Activated naive CD8-positive, alpha-beta T cell treated with anti-CD3 and anti-CD28 coated beads, Interleukin-2, amount 10 ng/mL, durations not matched to agents 7 days and 5 days (primary cell): ENCODE measurements at places on chromosomes 4 and X.

DNA sequence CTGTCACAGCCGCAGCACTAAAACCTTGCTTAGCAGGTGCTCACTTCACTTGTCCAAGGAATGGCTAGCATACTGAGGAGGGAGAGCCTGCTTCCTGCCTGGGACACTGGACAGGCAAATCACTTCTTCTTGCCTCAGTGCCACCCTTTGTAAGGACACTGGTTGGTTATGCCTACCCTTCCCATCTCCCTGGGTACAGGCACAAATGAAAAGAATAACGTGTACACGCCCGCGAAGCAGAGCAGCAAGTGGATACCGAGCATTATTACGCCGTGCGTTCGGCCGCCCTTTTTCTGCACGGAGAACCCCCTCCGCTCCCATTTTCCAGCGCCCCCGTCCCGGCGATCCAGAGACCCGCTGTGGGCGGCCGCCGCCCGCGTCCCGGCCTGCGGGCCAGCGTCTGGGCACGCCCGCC lies 338 bp upstream of the KLHL2 start:
- no peak for DNase-seq

GRCh38 chr4:153252122-153252521 lies 47.9 kb downstream of the TRIM2 start:
- no peak for DNase-seq

GRCh38 chrX:130393451-130394074 lies 8.1 kb upstream of the GPR119 start:
- DNase-seq: no peak

DNA sequence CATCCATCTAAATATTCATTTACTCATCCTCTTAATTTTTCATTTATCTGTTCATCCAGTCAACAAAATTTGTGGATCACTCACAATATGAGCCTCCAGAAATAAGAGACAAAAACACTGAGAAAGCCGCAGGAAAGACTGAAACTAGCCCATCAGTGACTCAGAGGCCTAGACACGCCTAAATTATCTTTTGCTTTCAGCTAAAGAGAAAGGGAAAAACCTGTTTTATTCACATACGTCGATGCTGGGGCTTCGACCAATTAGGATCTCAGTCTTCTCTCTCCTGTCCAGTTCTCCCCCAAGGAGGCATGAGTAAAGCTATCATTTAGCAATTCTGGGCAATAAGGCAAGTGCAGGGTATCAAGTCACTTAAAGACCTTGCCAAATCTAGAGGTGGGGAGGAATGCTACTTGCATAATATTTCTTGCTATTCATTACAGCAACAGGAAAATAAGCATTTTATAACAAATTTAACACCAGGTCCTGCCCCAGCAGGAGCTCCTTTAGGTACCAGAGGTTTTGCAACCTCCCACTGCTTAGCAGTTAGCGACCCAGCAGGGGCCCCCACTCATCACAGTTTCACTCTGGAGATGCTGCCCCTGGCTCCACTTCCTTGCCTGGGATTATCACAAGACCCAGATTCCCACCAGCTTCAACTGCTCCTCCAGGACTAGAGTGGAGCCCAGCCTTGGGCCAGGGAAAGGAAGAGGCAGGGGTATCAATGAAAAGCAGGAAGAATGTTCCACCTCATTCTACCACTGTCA lies 30.1 kb upstream of the TMEM154 start:
- no peak for DNase-seq

- DNase-seq: no peak
Measured at GRCh38 chr4:89216866-89217265, 90.7 kb downstream of the GPRIN3 start.

DNA sequence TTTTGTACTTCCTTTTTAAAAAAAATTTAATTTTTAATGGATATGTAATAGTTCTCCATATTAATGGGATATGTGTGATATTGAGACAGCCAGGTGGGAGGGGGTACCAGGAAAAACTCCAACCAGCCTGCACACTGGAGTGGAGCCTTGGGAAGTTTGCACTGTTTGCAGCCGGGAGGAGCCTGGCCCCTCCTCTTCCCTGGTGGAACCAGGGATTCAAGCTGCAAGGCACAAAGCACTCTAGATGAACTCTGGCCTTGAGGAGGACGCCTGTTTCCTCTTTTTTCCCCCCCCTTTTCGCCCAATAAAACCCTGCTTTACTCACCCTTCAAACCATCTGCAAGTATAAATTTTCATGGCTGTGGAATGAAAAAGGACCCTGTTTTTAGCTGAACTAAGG lies 48.2 kb upstream of the GC start:
- DNase-seq: no peak

DNA sequence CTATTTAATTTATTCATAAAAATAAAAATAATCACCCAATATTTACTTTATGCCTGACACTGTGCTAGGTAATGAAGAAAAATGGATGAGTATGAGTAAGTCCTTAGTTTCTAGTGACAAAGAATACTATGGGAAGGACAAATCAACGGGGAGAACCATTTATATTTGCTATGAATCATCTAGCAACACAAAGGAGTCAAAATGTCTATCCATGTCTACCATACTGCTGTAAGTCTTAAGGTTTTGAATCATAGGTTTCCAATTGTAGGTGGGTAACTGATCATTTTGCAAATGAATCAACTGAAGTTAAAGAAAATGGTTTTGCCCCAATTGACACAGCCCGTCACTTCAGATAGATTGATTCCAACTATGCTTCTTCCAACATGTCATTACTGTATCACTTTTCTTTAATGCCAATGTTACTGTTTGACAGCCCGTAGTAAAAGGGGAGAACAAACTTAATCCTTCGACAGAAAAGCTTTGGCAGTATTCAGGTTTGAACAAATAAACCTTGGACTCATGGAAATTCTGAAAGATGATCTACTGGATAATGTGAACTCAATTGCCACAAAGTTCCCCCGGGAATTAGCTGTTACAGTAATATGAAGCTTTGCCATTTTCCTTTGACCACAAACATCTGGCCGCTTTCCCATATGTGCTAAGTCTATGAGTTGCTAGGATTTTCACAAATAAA lies 3.2 kb downstream of the TDO2 start:
- DNase-seq: no peak

DNA sequence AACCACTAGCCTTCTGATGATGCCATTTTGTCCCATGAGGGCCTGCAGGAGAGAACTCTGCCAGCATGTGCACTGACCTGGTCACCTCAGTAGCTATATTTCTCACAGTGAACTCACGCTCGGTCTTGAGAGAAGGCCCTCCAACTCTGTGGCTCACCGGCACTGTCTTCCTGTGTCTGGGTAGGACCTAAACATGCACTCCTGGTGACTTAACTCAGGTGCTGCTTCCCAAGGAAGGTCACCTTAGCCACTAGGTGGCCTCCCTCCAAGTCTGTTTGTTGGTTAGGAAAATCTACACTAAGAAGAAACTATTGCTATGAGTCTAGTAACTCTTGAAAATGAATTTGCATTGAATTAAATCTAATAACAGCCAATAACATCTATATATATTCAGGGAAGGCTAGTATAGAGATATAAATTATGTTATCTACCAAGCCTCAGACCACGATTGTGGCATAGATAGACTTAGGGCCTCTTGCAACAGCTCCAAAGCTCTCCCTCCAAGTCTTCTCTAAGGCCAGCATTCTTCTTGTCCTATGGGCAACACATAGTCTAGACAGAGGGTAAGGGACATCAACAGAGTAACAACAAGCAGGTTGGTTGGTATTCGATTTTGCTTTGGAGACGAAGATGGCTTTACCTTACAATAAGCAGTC lies 24.7 kb downstream of the TLR10 start:
- no peak for DNase-seq

DNA sequence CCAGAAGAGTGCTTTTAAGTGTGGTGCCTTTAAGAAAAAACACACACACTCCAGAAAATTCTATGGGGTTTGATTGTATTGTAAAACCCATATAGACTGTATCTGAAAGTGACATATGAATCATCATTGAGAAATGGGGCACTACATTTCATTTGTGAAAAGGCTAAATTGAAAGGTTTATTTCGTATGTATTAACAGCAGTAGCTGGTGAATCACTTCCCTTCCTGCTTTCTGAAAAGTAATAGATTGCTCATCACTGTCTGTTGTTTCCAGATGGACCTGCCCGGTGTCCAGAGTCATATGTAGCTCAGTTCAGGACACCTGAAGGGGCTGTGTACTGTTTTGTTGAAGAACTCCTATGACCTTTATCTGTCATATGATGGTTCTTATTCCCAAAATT lies 28.1 kb upstream of the HPRT1 start:
- DNase-seq: no peak

GRCh38 chr4:10877076-10877475 lies 192.5 kb upstream of the CLNK start:
- no peak for DNase-seq

- DNase-seq: no peak
Measured at GRCh38 chr4:122010610-122011009, 58.8 kb upstream of the TRPC3 start.

DNA sequence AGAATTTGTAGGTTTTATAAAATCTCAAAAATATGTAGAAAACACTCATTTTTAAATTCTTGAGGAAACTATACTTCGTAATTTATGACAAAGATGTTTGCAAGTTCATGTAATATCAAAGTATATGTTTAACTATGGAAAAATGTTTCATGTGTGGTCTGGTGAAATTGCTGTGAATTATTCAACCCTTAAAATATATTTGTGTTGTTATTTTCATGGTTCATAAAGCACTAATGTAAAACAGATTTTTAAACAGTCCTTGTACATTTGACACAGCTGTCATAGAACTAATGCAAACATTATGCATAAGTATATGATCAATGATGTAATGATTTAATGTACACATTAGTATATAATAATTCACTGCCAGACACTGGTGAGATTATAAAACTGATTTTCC lies 83.1 kb upstream of the ARSJ start:
- DNase-seq: no peak

- no peak for DNase-seq
Measured at GRCh38 chrX:111071542-111072277, 24.3 kb upstream of the PAK3 start.

GRCh38 chrX:4550018-4550417 lies 836.6 kb upstream of the PRKX start:
- no peak for DNase-seq

- DNase-seq: no peak
Measured at GRCh38 chrX:43633757-43634156, 22.3 kb upstream of the MAOA start.

DNA sequence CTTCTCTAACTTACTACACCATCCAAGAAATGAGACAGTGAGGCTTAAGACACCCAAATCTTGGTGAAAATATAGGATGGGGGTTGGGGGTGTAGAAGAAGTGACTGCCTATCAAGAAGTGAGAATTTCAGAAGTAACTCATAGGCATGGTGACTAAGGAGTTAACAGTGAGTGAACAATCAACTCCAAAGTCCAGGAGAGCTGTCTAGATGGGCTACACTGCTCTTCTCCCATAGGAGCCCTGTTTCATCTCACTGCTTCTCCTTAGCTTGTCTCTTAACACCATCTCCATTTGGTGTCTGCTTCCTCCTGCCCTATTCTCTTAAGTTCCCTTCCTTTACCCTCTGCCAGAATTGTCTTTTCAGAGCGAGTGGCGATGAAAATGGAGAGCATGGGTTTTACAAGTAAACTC lies 22.7 kb downstream of the FABP2 start:
- no peak for DNase-seq

- DNase-seq: no peak
Measured at GRCh38 chr4:86840858-86841257, 8.3 kb downstream of the SLC10A6 start.

DNA sequence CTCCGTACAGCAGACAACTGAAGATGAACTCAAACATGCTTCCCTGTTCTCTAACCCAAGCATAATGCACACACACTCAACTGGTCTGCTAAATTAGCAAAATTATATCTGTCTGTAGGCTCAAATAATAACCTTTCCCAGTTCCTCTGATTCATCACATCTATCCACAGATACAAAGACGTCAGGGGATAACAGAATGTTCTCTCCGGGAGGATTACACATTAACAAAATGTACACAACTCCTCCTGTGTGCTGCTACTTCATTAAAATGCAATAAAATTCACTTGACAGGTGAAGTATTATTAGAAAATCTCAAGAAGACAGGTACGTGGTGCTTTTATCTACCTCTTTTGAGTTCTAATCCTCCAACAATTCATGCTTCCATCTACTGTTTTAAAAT lies 57.4 kb downstream of the FAT1 start:
- no peak for DNase-seq

DNA sequence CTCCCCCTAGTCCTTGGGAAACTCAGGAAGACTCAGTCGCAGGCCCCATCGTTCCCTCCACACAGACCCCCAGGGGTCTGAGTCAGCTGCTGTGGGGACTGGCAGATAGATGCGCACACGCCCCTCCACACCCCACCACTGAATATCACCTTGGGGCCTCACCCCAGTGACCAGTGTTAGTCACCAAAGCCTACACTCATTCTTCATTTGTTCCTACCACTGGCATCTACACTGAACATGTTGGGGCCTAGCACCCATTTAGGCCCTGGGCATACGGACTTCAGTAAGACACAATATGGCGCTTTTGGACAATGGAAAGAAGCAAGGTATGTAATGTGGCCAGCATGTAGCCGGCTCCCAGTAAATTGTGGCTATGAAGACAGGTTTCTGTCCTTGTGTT lies 154.1 kb upstream of the PJA1 start:
- no peak for DNase-seq
